Activated CD4-positive, alpha-beta T cell treated with anti-CD3 and anti-CD28 coated beads for 36 hours (primary cell): ENCODE measurements at places on chromosomes 2 and 18.

GRCh38 chr2:211162911-211163310 lies 606.5 kb downstream of the CPS1 start:
- DNase-seq, result no peak

GRCh38 chr2:100940240-100940639 lies 61.8 kb upstream of the RPL31 start:
- DNase-seq, result no peak

DNA sequence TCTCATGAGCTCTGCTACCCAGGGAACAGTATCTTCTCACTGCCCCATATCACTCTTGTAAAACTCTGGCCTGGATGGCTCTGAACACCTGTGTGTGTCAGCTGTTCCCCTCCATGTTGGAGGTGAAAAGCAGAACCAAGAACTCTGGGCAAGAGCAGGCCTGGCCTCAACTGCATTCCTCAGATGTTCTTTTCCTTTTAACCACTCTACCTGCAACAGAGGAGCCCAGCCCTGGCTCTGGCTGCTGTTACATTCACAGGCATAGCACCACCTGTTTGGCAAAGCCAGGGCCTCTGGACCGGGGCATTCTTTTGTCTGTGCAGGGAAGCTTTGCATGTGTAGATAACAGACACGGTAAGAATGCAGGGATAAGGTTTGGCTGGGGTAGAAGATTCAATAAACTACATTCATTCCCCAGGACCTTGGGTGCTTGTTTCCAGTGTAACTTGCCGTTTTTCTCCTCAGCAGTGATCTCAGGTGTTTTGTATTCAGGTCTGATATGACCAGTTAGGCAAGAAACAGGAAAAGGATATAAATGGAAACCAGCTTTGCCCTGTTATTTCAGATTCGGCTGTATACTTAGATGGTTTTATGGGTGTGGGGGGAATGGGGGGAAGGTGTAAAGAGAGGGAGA lies 95.1 kb downstream of the SPTBN1 start:
- no peak for DNase-seq

- peak; percentile 86 for DNase-seq
These were observed 4.4 kb upstream of the RMC1 start for GRCh38 chr18:23498877-23499276.

DNA sequence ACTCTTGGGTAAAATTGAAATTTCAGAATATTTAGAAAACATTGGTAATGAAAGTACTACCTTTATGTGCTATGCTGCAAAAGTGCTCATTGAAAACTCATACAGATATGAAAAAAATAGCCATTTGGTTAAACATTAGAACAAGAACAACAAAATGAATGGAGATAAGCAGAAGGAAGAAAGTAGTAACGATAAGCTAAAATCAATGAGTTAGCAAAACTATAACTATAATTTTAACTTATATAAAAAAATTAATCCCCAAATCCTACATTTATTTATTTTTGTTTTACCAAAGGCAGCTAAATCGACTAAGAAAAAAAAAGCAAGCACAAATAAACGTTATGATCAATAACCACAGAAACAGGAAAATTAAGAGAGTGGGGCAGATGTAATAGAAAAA lies 99.2 kb downstream of the CERS6 start:
- no peak for DNase-seq
